Islet precursor cell (in vitro differentiated cells): ENCODE measurements at places on chromosomes 16 and 17.
A peak's percentile ranks its signal among the peaks of the same experiment; 100 is the strongest.

DNA sequence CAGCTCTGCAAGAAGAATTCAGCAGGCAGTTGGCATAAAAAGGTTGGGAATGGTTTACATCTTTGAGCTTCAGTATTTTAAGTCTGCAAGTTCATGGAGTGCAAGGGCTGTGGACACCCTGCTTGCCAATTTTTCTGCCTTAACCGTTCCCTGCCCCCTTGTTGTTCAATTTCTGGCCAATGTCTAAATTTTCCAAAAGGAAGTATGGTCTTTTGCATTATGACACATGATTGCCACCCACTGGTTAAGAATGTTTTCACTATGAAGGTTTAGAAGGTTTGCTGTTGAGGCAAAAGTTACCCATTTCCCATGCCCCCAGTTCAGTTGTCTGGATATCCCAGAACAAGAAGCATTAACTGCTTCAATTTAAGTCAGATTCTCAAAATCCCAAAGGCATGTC lies 441.9 kb downstream of the CDH13 start:
- no peak for DNase-seq

DNA sequence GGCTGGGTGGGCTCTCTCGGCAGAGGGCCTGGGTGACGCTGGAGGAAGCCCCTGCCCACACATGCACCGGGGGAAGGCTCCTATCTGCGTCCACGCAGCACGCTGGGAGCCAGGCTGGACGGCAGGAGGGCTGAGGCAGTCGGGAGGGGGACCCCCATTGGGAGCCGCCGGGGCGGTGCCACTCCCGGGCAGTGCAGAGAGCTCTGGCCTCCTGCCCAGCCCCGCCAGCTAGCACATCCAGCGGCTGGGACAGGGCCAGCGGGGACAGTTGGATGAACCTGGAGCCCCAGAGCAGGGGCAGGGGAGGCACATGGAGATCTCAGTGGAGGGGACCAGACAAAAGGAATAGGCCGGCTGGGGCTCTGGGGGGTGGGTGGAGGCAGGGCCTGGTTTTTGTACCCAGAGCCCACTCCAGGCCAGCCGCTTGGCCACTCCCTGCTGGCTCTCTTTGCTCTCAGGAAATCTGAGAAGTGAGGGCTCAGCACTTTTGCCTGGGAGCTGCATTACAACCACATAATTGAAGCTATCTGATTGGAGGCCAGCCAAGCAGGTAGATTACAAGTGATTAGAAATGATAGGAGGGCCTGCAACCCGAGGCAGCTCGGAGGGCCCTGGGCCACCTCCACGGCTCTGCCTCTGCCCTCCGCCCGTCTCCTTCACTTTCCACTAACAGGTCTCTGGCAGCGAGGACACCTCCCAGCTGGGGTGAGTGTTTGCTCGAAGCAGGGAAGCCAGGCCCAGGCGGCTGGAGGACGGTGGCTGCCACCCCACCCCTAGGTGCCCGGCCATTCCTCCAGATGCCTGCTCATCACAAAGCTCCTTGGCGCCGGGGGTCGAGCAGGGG lies 40.1 kb downstream of the ENGASE start:
- peak; percentile 76 for DNase-seq

- DNase-seq: no peak
Measured at GRCh38 chr16:53511084-53511402, 8.0 kb upstream of the AKTIP start.

GRCh38 chr17:65366102-65366844 lies 195.2 kb downstream of the AXIN2 start:
- peak; percentile 37 for DNase-seq

DNA sequence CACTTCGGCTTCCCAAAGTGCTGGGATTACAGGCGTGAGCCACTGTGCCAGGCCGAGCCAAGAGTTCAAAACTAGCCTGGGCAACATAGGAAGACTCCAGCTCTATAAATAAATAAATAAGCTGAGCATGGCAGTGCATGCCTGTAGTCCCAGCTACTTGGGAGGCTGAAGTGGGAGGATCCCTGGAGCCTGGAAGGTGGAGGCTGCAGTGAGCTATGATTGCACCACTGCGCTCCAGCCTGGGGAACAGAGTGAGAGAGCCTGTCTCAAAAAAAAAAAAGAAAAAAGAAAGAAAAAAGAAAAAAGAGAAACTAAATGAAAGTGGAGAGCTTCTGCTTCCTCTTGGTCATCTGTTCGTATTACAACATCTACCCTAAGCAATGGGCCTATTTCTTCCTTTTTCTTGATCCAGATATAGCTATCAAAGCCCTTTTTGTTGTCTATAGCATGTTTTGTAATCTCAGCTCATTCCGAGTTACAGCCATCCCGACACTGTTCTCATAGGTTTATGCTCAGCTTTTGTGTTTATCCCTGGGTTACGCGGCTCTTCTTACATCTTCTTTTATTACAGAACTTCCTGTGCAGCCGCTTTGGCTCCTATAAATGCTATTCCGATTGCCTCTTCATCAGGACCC lies 14.1 kb upstream of the MAPK3 start:
- no peak for DNase-seq

- DNase-seq: peak; percentile 41
Measured at GRCh38 chr17:72075995-72076677, 44.7 kb upstream of the SOX9 start.

- peak; percentile 62 for DNase-seq
Measured at GRCh38 chr16:73192232-73192894, 144.4 kb upstream of the ZFHX3 start.

GRCh38 chr16:641326-642188 lies at the start of gene MCRIP2:
Gene MCRIP2 (plus strand): TSS chr16:641828. CDS start chr16:641992, 164 bp downstream.
- DNase-seq: peak; percentile 86

DNA sequence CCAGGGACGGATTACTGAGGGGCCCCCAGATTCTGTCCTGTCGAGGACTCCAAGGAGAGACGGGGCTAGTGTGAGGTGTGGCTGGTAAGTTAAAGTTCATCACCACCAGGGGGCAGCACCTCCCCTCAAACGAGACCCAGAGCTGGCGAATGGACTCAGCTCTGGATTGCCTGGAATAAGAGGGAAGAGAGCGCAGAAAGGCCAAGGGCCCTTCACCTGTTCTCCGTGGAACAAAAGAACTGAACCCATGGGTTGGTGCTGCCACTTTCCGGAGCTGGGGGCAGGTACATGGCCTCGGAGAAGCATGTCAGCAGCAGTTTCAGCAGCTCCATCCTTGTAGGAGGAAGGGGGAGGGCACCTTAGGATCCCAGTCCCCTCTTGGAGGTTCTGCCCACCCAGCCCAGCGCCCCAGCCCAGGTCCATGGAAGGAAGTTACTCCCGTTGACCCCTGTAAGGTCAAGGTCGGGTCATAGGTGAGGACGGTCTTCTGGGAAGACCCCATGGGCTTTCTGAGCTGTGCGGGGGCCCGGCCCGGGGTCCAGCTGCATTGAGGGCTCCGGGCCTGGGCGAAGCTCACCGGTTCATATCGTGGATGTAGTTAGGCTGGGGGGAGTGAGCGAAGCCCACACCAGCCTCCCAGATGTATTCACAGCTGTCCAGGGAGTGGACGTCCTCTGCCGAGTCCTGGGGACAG lies 10.8 kb downstream of the HID1 start:
- peak; percentile 94 for DNase-seq

DNA sequence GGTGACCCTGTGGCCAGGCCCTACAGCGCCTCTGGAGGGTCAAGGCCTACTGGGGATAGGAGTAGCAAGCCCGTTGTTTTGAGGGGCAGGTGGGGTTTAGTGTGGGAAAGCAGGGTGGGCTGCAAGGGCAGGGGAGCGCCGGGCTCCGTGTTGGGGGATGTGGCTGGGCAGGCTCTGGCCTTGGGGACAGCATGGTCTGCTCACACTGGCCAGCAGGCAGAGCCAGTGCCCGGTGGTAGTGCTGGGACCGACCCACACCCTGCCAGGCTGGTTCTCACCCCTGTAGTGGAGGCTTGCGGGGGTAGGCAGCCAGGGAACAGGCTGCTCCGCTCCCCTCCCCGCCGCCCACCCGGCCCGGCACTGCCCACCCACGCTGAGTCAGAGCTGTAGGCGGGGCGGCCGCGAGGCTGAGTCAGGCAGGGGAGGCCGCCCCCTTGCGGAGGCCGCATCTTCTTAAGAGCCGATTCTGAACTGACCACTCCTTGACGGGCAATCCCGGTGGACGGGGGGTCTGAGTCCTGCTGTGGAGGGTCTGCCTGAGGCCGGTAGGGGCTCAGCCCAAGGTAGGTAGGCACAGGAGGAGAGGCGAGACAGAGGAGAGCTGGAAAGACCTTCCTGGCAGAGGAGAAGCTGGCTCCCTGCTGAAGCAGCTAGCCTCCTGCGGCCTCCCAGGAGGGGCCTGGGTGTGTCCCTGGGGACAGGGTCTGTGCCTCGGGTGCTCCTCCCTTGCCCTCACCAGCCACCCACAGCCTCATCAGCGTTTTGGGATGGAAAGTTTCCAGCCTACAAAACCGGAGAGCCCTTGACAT lies 62.4 kb downstream of the BAIAP2 start:
- peak; percentile 95 for DNase-seq

GRCh38 chr16:23563186-23563585 lies 5.7 kb downstream of the UBFD1 start:
- no peak for DNase-seq

DNA sequence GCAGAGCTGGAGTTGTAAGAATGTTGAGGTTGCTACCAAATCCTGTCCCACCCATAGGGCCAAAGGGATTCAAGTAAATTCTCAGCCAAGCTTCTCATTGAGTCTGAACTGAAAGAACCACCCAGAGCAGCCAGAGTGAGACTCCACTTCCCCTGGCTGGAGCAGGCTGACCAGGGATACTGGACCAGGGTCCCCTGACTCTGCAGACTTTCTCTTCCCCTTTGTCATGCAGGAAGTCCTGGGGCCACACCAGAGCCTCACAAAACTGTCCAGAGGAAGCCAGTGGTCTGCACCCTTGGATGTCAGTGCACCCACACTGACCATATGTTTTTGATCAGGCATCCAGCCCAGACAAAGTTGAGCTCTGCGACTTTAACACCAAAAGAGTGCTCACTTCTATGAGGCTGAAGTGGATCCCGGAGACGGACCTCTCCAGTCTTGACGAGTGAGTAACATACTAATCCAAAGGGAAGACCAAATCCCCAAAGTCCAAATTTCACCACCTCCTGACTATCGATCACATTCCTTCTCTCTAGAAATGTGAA lies 4.1 kb downstream of the NXN start:
- DNase-seq: peak; percentile 60

DNA sequence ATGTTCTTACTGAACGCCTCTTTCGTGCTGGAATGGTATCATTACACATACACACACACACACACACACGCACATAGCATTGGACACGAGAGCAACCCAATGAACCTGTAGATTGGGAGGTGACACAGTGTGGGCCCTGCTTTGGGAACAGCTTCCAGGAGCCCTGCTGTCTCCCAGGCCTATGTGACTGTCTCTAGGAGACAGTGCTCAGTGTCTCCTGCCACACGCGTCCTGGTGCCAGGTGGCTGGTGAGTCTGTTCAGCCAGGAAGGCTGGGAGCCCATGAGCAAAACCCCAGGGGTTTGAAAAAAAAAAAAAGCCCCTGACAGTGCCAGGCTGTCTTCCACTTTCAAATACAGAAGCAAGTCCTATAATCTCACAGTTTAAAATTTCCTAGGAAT lies 2.4 kb upstream of the SPOP start:
- no peak for DNase-seq

DNA sequence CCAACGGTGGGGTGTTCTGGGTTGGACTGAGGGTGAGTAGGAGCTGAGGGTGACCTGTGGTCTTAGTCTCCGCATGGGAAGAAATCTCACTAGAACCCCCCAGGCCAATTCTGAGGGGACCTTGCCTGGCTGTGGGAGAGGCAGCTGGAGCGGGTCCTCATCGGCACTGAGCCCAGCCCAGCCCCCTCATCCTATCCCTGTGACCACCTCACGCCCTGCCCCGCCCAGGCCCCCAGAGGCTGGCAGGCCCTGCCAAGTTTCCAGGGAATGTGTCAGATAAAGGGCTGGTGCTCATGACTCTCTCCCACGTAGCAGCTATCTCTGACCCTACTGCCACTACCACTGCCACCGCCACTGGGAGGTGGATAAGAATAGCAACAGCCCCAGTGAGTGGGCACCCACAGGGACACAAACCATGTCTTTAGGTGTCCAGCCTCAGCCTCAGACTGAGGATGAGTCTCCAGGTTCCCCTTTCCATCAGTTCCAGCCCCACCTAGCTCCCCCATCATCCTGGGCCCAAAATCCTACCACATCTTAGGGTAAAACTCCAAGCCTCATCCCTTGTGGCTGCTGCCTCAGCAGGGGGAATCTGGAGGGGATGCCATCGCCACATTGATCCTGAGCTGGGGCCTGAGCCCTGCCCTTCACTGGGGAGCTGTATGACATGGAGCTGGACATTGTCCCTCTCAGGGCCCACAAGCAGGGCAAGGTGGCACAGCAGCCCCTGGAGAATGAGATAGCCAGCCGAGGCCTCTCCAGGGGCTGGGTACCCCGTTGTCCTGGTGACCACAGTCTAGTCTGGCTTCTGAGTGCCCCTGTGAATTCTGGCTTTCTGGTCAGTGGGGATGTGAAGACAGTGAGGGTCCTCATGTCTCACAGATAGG lies 14.9 kb downstream of the CDH16 start:
- DNase-seq: no peak
